Activated CD8-positive, alpha-beta memory T cell treated with anti-CD3 and anti-CD28 coated beads, Interleukin-2, amount 50 U/mL, for 48 hours (primary cell): ENCODE measurements at places on chromosomes 1 and 21.

GRCh38 chr1:88647249-88647645 is 36.8 kb upstream of the PKN2 start:
- DNase-seq: no peak

GRCh38 chr1:155127105-155127966 is at the start of gene EFNA1:
Gene EFNA1 (plus strand): TSS chr1:155127876. CDS start chr1:155127978, 102 bp downstream.
- peak; percentile 77 for DNase-seq

DNA sequence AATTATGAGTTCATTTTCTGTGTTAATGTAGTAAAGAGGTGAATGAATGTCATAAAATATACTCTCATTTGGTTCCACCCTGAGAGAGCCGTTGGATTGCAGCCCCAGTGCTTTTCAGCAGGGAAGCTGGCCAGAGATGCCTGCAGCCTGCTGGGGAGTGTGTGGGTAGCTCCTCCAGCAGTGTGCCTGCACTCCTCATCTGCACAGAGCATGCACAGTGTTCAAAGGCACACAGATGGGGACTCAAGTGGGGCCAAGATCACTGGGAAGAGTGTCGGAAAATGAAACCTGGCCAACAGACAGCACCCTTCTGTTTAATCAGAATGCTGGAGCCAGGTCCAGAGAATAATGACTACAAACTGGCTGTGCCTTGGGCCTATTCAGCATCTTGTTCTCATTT is 206.8 kb downstream of the ST6GALNAC3 start:
- DNase-seq: no peak

GRCh38 chr1:226994586-226995364 is 54.7 kb downstream of the COQ8A start:
- no peak for DNase-seq

DNA sequence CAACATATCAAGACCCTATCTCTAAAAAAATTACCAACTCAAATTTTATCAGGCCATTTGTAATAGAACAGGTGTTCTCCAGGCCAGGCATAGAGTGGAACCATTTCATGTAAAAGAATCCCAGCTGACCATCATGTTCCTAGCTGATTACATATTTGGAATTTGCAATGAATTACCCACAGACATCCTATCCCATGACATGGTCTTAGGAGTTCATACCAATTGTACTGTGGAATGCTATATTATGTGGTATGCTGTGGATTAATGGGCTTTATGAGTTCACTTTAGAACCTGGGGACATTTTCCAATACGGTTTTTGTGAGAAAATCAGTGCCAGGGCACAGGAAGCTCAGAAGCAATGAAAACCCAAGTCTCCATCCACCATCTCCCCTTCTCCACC is 110.3 kb downstream of the ZNF281 start:
- DNase-seq: no peak

DNA sequence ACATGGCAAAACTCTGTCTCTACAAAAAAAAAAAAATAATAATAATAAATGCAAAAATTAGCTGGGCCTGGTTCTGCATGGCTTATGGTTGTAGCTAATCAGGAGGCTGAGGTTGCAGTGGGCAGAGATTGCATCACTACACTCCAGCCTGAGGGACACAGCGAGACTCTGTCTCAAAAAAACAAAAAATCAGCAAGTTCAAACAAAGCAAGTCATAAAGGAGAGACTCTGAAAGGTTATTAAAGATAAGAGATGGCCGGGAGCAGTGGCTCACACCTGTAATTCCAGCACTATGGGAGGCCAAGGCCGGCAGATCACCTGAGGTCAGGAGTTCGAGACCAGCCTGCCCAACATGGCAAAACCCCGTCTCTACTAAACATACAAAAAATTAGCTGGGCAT is 28.8 kb downstream of the COP1 start:
- DNase-seq: no peak

GRCh38 chr1:8600336-8600735 is 217.1 kb downstream of the RERE start:
- no peak for DNase-seq

DNA sequence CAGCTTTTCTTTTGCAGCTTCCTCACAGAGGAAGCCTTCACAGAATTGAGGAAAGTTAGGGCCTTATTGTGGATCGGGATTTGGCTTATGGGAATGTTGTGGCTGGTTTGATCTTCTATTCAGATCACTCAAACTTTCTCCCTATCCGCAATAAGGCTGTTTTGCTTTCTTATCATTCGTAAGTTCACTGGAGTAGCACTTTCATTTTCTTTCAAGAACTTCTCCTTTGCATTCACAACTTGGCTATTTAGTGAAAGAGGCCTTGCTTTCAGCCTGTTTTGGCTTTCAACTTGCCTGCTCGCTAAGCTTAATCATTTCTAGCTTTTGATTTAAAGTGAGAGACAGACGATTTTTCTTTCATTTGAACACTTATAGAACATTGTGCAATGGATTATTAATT is 181.9 kb upstream of the B3GALT2 start:
- no peak for DNase-seq

- DNase-seq: no peak
These were observed 65.8 kb downstream of the NOS1AP start for GRCh38 chr1:162135271-162135775.

- peak; percentile 44 for DNase-seq
These were observed 3.3 kb downstream of the WNT3A start for GRCh38 chr1:228009828-228010775.

DNA sequence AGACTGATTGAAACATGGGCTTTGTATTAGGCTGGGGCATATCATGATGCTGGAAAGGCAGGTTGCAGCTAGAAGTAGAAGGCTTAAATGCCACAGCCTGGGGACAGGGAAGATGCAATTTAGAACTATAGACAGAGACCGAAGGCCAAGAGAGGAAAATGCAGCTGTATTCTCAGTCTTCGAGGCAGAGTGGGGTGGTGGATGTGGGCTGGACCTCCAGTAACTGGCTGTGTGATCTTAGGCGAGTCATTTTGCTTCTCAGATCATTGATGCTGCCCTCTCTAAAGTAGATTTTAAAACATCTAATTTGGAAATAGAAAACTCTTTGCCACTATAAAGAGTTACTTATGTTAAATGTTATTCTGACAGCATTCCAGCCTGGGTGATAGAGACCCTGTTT is 17.7 kb upstream of the SH2D2A start:
- DNase-seq: no peak

DNA sequence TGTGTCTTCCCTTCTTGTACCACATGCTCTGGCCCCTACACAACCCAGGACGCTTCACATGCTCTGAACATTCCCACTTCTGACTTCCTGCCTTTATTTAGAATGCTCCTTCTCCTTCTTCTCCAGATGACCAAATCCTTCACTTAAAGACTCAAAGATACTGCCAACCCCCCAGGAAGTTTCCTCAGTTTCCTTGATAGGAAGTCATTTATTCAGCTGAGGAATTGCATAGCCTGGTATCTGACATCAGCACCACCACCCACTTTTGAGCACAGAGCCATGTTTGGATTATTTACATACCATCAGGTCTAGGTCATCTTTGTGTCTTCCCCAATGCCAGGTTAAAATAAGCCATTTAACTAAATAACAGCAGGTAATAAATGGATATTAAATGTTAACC is 42.4 kb downstream of the GFI1 start:
- DNase-seq: no peak

GRCh38 chr1:54955359-54955758 is 25.1 kb upstream of the TMEM61 start:
- DNase-seq: no peak

DNA sequence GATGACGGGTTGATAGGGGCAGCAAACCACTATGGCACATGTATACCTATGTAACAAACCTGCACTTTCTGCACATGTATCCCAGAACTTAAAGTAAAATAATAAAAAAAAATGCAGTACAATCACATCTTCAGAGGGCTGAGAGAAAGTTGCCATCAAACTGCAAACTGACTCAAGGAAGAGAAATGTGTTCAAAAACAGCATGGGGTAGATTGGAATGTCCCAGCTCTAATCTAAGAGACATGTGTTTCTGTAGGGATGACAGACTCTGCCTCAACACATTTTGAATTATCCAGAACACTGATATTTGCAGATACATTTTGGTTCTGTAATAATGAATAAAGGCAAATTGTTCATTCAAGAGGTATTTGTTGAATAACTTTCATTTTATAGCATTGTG is 171.2 kb upstream of the RUNX1 start:
- no peak for DNase-seq

- no peak for DNase-seq
These were observed 3.4 kb downstream of the OR2T11 start for GRCh38 chr1:248631354-248632008.

GRCh38 chr1:154536570-154536969 is 21.9 kb downstream of the UBE2Q1 start:
- no peak for DNase-seq

DNA sequence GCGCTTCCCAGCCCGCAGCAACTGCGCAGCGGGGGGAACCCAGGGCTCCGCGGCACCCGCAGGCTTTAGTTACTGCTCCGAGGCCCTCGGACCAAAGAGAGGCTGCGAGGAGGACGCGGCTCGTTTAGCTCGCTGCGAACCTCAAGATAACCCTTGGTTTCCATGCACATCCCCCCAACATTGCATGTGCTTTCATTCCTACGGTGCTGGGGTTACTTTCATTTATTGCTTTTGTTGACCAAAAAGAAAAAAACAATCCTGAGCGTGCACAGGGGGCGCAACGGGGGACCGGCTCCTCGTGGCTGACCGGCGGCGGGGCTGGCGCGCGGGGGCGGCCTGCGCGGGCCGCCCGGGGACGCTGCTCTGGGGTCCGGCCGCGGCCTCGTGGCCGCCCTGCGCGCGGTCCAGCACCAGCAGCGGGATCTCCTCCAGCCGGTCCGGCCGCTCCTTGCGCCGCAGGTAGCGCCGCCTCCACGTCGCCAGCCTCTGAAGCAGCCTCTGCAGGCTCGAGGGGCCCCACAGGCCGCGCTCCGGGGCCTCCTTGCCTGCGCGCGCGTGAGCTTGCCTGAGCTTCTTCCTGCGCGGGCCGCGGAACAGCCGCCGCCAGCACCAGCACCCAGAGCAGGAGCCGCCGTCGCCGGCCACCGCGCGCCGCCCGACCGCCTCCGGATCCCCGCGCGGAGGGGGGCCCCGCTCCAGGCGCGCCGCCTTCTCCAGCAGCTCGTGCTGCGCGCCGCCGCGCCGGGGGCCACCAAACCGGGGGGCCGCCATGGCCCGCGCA is 77.4 kb downstream of the DESI2 start:
- DNase-seq: peak; percentile 65

DNA sequence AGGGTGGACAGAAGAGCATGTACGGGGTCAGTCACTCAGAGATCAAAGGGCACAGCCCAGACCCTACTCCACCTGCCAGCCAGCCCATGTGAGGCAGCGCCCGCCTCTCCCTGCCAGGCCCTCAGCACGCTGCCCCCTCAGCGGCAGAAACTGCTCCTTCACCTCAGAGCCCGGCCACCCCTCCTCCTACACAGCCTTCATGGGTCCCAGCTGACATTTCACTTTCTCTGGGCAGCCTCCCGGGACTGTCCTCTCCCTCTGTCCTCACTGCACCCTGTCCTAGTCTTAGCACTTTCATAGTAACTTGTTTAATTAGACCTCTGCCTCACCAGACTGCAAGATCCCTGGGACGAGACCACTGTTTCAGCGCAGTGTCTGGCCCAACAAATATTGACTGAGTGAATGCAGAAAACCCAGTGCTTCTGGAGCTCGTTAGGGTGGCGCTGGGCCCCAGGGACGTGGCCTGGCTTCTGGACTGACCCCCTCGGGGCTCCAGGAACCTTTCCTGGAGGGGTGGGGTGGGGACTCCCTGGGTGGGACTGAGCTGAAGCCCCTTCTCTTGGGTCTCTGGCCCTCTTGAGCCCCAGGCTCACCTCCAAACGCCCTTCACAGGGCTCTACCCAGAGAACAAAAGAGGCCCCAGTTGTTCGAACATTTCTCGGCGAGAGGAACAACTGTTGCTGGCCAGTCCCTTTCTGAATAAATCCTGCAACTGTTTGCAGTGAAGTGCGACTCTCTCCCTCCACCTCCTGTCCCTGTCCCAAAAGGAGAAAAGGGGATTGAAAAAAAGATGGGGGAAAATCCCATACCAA is 114.9 kb downstream of the CASZ1 start:
- DNase-seq: no peak

- no peak for DNase-seq
These were observed 12.6 kb downstream of the TRIM46 start for GRCh38 chr1:155186067-155186793.

DNA sequence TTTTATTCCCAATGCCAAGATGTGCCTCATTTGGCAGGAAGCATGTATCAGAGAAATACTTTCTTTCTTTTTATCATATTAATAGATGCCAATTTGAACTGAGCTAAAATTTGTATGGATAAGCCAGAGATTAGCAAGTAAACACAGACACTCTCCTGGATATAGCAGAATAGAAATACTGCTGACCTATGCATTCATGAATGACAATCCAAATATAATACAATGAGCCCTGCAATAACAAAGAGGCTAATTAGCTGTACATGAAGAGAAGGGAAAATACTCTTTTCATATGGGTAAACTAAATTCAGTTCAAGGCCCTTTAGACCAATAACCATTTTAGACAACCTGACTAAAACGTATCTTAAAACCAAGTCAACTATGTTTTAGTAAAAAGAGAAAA is 388.1 kb upstream of the NR5A2 start:
- DNase-seq: no peak

- no peak for DNase-seq
These were observed 357.9 kb upstream of the DUSP10 start for GRCh38 chr1:222099746-222100145.

DNA sequence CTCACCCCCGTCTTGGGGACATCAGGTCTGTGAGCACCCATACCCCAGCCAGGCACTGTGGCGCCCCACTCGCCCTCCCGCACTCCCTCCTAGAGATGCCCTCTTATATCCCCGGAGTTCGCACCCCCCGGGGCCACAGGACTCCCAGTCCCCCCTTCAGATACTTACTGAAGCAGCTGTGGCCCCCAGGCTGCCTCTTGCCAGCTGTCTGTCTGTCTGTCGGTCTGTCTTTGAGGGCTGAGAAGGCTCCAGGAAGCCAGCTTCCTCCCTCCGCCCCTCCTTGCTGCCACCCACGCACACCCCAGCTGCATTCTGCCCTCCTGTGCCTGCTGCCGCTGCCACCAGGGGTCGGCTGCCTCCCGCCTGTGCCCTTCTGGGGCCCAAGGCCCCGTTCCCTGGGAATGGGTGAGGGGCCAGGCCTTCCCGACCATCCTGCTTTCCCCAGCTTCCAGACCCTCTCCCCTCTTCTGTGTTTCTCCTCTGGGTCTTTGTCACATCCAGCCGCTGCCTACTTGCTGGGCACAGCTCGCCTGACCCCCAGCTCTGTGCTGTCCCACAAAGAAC is at the start of gene PTPN7:
TSS of gene PTPN7 (minus strand) at position 226 of the 564 bp plus-strand sequence. CDS start 1,200 bp downstream, outside the sequence.
- DNase-seq: peak; percentile 93

DNA sequence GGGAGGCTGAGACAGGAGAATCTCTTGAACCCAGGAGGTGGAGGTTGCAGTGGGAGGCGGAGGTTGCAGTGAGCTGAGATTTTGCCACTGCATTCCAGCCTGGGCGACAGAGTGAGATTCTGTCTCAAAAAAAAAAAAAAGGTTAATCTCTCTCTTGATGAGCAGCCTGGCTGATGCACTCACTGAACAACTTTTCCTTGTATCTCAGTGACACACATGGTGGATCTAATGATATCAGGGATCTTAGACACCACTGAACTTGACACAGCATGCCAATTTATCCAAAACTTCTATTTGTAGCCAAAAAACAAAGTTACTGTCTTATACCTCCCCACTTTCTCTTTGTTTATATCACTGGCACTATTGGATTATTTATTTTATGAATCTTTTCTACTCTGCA is 16.2 kb downstream of the RHBDL2 start:
- DNase-seq: no peak

GRCh38 chr1:200173097-200173618 is 145.6 kb downstream of the NR5A2 start:
- no peak for DNase-seq
